ENCODE measurements at places on chromosomes 13 and 19.

GRCh38 chr19:17762505-17763229 lies 11.4 kb downstream of the FCHO1 start:
- DNase-seq: no peak

GRCh38 chr13:46629811-46630413 lies 76.9 kb downstream of the LRCH1 start:
- DNase-seq: no peak

DNA sequence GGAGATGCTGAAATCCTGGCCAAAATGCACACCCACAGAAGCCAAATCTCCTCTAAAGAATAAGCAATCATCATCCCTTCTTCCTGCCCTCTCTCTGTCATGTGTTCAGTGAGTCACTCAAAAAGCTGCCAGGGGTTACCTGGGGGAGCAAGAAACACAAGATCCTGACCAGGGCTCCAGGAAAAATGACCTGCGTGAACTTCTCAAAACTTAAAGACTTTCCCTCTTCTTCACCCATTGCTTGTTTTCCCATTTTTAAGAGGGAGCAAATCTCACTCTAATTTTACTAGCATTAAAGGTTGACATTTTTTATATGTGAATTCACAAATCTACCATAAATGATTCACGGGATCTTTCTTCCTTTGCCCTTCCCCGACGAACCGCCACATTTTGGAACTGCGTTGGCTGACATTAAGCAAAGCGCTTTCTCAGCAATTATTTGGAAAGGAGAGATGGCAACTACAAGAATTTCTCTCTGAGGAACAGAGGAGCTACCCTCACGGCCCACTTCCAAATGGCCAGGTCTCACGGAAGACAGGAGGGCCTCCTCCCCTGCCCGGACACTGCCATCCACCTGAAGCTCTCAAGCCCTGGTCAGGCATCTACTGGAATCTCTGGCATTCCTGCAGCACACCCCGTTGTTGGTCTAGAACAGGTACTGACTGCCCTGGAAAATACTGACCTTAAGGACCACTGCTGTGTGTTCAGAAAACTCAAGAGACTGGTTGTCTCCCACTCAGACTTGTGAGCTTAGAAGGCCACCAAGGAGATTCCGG lies 14.2 kb downstream of the TSHZ3 start:
- DNase-seq: no peak

DNA sequence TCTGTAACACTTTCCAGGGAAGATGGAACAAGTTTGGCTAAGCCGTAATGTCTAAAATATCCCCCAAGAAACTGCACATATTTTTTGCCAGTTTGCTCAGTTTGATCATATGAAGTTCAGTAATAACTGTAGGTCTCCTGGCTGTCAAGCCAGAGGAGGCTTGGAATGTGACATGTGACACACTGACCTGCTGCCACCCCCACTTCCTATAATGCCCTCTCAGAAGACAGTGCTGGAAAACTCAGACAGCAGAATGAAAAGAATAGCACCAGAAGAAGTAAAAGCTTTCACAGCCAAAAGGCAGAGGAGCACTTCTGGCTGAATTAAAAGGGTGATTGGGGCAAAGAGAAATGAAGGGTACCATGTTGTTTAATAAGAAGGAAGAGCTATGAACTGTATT lies 67.4 kb upstream of the UBAC2 start:
- no peak for DNase-seq

DNA sequence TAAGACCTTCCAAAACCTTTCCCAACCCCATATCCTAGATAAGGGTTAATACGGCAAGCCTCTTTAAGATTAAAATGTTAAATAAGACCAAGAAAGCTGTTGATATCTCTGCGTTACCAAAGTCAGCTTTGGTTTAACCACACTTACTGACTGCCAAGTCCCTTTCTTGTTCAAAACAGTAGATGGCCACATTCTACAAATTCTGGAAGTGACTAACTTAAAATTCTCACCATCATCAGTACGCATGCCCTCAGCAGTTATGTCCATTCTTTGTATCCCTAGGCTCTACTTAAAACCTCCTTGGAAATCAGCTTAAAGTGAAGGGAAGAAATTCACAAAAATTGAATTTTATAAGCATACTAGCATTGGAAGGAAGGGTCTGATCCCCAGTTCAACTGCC lies 23.6 kb downstream of the SOHLH2 start:
- DNase-seq: no peak

DNA sequence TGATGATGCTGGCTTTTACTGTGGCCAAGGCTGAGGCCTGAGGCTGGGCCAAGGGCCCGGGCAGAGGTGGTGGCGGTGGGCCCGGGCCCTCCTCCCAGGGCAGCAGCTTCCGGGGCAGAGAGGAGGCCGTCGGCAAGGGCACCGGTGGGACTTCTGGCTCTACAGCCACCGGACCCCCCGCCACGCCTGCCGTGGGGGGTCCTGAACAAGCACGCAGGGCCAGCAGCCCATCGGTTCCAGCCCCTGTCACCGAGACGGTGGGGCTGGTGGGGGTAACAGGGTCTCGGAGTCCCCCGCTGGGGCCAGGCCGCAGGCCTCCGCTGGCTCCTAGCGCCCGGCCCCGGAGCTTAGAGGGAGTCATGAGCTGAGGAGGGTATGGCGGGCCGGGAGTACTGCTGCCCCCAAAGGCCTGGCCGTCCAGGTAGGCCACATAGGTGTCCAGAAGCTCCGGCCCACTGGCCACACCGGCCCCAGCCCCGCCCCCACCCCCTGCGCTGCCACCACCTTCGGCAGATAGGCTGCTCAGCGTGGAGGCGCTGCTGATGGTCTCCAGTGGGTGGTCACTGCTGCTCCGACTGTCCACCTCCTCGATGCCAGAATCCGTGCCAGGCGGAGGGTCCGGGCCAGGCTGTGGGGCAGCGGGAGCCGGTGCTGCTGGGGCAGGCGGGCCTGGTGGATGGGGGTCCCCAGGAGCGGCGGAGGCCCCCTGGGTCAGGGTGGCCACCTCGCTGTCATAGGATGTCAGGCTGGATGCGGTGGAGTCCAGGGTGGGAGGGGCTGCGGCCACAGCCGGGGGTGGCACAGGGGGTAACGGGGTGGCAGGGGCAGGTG lies 17.3 kb downstream of the C19orf81 start:
- no peak for DNase-seq

DNA sequence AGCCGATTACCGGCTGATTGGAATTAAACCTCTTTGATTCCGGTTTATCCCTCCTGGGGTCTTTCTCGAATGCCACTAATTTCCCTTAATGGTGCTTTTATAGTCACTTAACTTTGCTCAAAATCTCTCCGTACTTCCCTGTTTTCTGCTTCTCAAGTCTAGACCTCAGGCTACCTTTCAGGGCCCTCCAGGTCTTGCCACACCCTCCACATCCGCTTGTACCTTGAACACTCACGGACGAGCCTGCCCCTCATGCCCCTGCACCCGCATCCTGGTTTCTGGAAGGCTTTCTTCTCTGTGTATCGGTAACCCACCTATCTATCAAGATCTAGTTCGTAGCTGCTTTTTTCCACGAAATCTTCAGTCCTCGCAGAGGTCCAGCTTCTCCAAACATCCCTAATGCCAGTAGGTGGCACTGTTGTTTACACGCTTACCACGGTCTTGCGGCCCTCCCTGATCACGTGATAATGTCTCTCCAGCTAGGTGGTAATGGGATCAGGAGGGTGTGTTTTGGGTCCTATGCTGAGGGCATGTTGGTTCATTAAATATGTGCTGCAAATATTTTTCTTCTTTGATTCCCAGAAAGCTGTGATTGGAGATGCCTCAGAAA lies 13.8 kb downstream of the ATP12A start:
- no peak for DNase-seq

- DNase-seq: no peak
These were observed 1075.0 kb downstream of the DIAPH3 start for GRCh38 chr13:59088716-59089115.

DNA sequence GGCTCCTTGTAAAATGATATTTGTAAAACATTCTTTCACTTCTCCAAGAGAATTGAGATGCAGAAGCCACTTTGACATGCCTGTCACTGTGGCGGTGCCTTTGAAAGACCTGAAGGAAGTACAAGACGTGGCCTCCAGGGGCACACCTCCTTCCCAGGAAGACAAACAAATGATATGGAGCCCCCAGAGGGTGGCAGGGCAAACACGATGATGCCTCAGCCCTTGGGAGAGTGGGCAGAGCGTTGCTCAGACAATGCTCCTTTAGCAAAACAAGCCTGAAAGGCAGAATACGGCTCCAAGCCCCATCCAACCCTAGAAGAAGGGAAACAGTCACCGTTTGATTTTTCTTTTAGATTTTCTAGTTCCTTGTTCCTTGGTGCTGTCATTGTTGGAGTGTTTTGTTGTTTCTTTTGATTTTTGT lies 9.2 kb upstream of the ATP12A start:
- DNase-seq: no peak

DNA sequence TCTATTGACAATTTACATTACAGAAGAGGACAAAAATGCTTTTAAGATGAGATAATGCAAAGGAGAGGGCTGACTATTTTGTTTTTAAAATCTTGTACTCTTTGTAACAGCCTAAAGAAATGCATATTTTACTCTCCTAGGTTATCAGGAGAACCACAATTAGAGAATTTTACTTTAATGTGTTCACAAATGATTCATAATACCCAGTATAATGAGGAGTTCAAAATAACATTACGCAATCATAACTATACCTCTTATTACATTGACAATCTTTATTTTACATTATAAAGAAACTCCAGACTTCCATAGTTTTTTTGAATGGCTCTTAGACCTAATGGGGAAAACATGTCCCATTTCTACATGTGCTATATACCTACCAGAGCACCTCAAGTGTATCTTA lies 1089.7 kb downstream of the PCDH17 start:
- DNase-seq: no peak

- DNase-seq: peak; percentile 61
These were observed 644 bp upstream of the RAVER1 start for GRCh38 chr19:10333758-10334587.

GRCh38 chr13:104015646-104016396 lies 949.6 kb upstream of the SLC10A2 start:
- no peak for DNase-seq

DNA sequence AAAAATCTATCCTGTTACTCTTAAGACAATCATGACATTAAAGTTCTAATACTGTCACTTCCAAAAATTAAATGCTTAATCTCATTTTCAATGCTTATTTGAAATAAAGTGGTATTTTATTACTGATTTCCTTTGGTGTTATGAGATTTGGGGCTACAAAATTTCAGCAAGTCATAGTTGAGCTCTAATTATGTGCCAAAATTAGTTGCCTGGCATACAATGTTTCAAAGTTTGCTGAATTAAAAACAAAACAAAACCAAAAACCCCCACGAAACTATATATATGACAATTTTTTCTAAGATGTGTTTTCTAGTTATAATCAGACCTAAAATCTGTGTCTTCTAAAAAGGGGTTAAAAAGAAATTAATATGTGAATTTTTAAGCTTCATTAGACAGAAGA lies 62.2 kb downstream of the KCNRG start:
- DNase-seq: no peak

DNA sequence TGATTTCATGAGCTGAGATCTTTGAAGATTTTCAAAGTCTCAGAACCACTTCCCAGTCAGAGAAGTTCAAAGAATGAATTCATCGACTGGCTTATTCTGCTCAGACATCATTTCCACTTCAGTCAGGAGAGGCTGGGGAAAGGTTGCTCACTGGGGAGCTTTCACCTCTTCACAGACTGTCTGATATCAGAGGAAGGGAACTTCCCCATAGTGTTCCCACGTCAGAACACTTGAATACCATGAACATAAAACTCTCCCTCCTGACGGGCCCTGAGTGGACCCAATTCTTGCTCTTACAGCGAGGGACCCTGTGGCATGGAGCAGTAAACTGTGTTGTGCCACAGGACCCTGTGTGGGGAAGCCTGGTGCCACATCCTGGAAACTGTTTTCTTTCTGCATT lies 492.6 kb downstream of the COG6 start:
- DNase-seq: no peak

- no peak for DNase-seq
These were observed 240.9 kb downstream of the GPC5 start for GRCh38 chr13:91639330-91639729.

GRCh38 chr13:37097076-37097475 lies 8.4 kb downstream of the CSNK1A1L start:
- no peak for DNase-seq

- no peak for DNase-seq
These were observed 77.2 kb upstream of the TMTC4 start for GRCh38 chr13:100751826-100752225.

GRCh38 chr19:7488736-7489353 lies at the start of gene PEX11G:
Gene PEX11G, minus strand, starts transcription at chr19:7489035. Its CDS starts 25 bp downstream, at chr19:7489010.
- peak; percentile 96 for DNase-seq

DNA sequence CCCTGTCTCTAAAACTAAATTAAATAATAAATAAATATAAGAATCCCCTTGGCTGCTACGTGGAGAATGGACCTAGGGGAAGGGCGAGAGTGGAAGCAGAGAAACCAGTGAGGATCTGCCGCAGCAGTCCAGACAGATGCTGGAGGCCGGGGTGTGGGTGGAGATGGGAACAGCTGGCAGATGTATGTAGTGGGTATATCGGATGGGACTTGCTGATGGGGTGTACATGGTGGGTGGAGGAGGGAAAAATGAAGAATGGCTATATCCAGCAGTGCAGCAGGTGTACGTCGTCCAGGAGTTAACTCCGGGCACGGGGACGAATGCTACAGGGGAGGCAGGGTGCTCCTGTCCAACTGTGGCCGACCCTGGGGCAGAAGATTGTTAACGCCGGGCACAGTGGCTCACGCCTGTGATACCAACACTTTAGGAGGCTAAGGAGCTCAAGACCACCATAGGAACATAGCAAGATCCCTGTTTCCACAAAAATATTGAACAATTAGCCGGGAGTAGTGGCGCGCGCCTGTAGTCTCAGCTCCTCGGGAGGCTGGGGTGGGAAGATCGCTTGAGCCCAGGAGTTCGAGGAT lies 654 bp downstream of the CEP89 start:
- DNase-seq: no peak

DNA sequence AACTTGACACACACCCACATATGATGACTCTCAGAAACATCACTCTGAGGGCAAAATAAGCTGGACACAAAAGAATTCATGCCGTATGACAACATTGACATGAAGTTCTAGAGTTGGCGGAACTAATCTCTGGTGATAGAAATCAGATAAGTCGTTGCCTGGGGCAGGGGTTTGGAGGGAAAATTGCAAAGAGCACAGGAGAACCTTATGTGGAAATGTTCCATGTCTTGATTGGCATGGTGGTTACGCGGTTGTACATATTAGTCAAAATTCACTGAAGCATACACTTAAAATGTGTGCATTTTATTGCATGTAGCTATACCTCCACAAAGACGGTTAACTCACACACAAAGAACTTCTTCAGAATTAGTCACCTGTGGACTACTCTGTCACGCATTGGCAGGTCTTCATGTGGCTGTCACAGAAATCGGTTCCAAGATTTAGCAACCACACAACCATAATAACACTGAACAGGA lies 137.8 kb upstream of the GJB6 start:
- DNase-seq: no peak

Data from Right ventricle myocardium inferior (tissue), 1 donor.